ENCODE measurements at places on chromosomes 16 and 17. TPM values are rescaled to one million over a fixed set of nuclear protein-coding genes. Genes with fewer than 3 reads are reported as not detected.

The OSGIN1 gene
- total RNA-seq: 0.49 TPM

The MAF gene
- total RNA-seq: 21.8 TPM

The NOTUM gene
- 1.1 TPM for total RNA-seq

The DLX3 gene
- total RNA-seq: 0.10 TPM

- no peak for DNase-seq
Observed at GRCh38 chr17:43759836-43760235, 1.2 kb upstream of the SOST start.

DNA sequence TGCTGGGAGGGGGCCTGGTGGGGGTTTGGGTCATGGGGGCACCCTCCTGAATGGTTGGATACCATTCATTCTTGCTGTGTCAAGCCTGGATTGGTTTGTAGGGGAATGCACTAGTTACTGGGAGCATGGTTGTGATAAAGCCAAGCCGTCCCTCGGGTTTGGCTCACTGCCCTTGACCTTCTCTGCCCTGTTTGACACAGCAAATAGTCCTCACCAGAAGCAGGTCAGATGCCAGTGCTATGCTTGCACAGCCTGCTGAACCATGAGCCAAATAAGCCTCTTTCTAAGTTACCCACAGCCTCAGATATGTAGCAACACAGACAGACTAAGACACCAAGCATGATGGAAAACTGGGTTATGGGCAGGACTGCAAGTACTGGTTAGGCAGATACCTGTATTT lies 14.6 kb downstream of the ZNF778 start:
- no peak for DNase-seq

GRCh38 chr17:8922928-8923327 lies 42.6 kb downstream of the PIK3R5 start:
- no peak for DNase-seq

GRCh38 chr17:60145006-60145935 lies 4.5 kb upstream of the CA4 start:
- DNase-seq: no peak

DNA sequence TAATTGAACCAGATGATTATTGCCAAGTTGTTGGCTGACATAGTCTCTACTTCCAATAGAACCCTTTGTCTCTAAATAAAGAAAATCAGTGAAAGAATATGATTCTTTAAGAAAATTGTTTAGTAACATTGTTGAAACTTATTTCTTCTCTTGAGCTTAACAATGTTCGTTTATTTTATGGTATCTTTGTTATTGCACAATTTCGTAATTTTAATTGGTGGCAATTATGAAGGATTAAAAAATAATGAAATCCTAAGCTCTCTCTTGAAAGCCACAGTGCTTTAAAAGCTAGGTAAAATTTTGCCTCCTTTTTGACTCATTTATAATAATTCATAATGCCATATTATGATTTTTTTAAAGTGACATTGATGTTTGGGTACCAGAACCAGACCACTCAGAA lies 149.0 kb upstream of the RBL2 start:
- DNase-seq: no peak

DNA sequence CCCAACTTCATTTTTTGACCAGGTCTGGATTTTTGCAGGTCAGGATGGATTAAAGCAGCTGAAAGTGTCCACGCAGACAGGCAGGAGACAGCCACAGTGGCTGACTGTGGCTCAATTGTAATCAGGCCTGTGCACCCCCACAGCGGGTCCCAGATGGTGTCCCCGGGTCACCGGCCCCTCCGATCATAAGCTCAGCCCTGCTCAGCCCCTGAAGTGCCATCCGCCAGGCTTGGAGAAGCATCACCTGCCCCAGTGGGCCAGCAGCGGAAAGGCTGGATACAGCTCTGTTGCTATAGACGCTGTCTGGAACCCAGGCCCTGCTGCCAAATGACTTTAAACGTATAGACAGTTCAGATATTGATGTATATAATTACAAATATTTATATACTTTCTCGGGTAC lies 60.6 kb downstream of the RPH3AL start:
- peak; percentile 47 for DNase-seq

DNA sequence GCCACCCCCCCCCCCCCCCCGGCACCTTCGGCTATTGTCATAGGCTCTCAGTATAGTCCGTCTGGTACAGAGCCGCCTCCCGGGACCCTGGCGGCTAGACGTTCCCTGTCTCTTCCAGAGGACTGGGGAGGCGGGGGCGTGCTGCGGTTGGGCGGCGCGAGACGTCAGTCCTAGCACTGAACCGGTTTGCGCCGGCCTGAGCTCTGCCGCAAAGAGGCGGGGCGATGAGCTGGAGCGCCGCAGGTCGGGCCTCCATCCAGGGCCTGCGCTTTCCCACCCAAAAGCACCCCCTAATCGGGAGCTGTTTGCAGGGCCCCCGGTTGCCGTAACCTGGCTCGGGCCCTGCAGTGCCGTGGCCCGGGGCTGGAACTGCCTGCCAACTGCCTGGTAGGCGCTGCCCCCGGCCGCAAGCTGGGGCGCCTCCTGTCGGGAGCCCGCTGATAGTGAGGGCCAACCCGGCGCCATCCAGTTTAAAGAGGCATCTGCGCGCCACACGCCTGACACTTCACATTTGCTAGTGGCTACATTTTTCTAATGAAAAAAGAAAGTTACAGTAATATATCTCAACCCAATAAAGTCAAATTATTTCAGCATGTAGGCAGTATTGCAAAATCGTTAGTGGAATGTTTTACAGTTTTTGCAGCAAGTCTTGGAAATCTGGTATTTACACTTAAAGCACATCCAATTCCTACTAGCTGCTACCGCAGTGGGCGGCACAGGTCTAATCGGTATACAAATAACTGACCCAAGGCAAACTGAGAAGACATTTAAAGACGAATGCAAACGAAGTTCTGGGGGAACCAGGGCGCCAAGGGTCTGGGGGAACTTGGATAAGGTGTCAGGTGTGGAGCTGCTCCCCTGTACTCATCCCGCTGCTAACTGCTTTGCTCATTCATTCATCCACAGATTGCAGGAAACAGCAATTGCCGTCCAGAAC lies 753 bp upstream of the USP22 start:
- peak; percentile 98 for DNase-seq

- DNase-seq: no peak
Observed at GRCh38 chr17:1275962-1276736, 3.3 kb upstream of the TRARG1 start.

- no peak for DNase-seq
Observed at GRCh38 chr16:1863681-1864460, 8.1 kb downstream of the MEIOB start.

- DNase-seq: no peak
Observed at GRCh38 chr16:14527411-14528044, 102.5 kb downstream of the PARN start.

Data from activated naive CD4-positive, alpha-beta T cell treated with anti-CD3 and anti-CD28 coated beads, Interleukin-2, amount 50 U/mL, for 72 hours (primary cell).